Spleen (tissue), 13 donors: ENCODE measurements at places on chromosomes 11 and 22.

GRCh38 chr11:3106736-3107524, 49.7 kb upstream of the CARS1 start:
- no peak for DNase-seq
- no peak overlapping the region for H3K27ac ChIP-seq
- peaks cover 4% of the 10 kb centered on the region for H3K4me1 ChIP-seq
- peaks cover 9% of the 10 kb centered on the region for H3K36me3 ChIP-seq
- no peaks in the 10 kb centered on the region for H3K27me3 ChIP-seq

DNA sequence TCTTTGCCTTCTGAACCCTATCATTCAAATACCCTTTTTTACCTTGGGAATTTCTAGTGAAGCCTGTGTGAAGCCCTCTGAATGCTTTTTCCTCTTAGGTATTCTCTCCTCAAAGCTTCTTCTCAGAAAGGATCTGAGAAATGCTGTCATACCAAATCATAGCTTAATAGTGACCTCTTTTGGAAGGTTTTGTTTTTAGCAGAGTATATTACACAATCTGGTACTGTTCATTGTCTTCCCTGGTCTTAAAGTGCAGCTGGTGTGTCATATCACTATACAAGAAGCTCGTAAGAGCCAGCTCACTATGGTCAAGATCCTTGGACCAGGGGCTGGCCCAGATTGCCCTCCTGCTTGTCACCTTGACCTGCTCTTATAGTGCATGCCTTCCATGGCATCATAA, 204.4 kb upstream of the ANO5 start:
- H3K36me3 ChIP-seq: no peaks in the 10 kb centered on the region
- no peak overlapping the region for H3K4me3 ChIP-seq
- DNase-seq: no peak

DNA sequence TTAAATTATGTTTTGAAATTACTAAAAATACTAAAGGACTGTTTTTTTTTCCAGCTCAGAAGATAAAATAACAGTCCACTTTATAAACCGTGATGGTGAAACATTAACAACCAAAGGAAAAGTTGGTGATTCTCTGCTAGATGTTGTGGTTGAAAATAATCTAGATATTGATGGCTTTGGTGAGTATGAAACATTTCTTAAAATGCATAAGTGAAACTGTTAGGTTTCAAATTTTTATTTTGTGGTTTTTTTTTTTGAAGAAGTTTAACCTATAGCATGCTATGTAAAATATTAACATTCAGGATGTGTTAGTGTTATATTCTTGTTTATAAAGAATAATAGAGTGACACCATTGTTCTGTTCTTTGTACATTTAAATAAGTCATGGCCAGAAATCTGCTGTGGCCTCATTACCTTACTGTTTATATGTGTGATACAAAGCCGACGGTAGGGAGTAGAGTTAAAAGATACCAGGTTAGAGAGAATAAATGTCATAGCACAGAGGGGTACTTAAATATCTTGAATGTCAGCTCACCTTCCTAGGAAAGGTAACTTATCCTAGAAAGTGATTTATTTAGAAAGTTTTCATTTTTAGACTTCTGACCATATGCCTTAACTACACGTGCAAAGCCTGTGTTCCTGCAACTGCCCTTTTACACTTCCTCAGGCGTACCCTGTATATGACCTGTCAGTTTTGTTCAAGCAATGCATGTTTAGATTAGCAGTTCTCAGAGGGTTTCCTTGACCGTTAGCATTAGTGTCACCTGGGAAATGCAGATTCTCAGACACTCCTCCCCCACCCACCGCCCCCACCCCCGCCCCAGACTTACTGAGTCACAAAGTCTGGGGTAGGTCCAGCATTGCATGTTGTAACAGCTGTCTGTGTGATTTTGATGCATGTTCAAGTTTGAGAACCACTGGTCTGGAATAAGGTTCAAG, 6.3 kb downstream of the FDX1 start:
- no peaks in the 10 kb centered on the region for H3K27me3 ChIP-seq
- no peak overlapping the region for H3K4me3 ChIP-seq
- H3K36me3 ChIP-seq: peaks cover 11% of the 10 kb centered on the region

DNA sequence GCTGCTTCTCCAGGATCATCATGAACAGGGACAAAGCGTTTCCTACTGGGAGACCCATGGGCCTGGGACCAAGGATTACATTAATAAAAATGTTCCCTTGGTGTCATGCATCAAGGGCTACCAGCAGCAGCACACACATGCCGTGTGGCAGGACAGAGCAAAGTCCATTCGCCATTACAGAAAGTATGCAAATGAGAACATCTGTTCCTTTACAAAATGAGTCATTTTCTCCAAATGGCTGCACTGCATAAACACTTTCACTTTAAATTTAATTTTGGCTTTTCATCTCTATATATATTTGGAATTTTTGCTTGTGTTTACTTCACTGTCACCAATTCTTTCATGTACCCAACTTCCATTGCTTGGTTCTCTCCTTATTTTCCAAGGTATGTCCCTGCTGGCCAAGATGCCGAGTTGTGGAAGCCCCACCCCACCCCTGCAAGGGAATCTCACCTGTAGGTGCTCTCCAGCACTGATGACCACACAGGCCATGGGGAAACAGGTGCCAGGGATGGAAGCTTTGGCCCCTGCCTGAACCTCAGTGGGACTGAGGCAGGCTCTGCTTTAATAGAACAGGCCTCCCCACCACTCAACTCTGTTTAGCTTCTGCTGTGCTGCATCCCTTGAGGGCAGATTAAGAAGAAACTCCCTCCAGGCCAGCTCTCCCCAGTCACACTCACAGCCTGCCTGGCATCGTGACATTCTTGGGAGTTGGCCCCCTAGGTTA, 15.6 kb upstream of the GNAZ start:
- peak; percentile 43 for DNase-seq
- H3K36me3 ChIP-seq: no peaks in the 10 kb centered on the region
- no peak overlapping the region for H3K27ac ChIP-seq
- no peaks in the 10 kb centered on the region for H3K27me3 ChIP-seq
- no peaks in the 10 kb centered on the region for H3K4me1 ChIP-seq

GRCh38 chr22:19959587-19960490, 18.2 kb upstream of the TXNRD2 start:
- H3K36me3 ChIP-seq: peaks cover 25% of the 10 kb centered on the region
- no peak overlapping the region for H3K4me3 ChIP-seq

- no peaks in the 10 kb centered on the region for H3K4me1 ChIP-seq
- H3K27me3 ChIP-seq: no peaks in the 10 kb centered on the region
- no peaks in the 10 kb centered on the region for H3K36me3 ChIP-seq
- H3K4me3 ChIP-seq: no peak overlapping the region
Observed at GRCh38 chr11:113166280-113166679, 148.1 kb upstream of the TTC12 start.

DNA sequence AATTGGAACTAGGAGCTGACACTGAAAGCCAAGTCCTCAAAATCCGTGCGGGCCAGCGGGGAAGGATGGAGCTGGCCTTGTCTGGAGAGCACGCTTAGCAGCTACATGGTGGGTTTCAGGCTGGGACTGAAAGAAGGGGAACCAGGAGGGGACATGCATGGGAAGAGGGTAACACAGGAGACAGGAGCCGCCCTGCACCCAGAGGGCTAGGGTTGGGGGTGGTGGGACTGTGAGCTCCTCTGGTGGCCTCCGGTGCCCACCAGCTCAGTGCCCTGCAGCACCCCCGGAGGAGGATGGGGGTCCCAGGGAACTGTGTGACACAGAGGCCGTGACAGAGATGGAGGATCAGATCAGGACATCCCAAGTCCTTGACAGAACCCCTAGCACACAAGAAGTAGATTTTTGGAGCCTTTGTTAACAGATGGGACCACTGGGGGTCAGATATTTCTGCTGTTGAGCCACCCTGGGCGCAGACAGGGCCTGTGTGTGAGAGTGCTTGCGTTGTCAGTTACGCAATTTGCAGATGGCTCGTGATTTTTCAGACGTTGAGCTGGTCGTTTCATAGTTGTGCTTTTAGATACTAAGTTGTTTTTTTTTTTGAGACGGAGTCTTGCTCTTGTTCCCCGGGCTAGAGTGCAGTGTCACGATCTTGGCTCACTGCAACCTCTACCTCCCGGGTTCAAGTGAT, 21.3 kb upstream of the GRAMD4 start:
- peaks cover 79% of the 10 kb centered on the region for H3K4me1 ChIP-seq
- no peaks in the 10 kb centered on the region for H3K27me3 ChIP-seq
- H3K36me3 ChIP-seq: no peaks in the 10 kb centered on the region
- H3K4me3 ChIP-seq: no peak overlapping the region
- peak; percentile 70 for DNase-seq

- H3K4me1 ChIP-seq: no peaks in the 10 kb centered on the region
- H3K4me3 ChIP-seq: no peak overlapping the region
- no peak overlapping the region for H3K27ac ChIP-seq
- H3K27me3 ChIP-seq: no peaks in the 10 kb centered on the region
- H3K36me3 ChIP-seq: no peaks in the 10 kb centered on the region
Observed at GRCh38 chr22:35804421-35804820, 86.7 kb downstream of the APOL5 start.

- peak overlapping the region; percentile 75 for H3K4me3 ChIP-seq
- no peaks in the 10 kb centered on the region for H3K36me3 ChIP-seq
- H3K4me1 ChIP-seq: no peaks in the 10 kb centered on the region
Observed at GRCh38 chr11:12674936-12675696, 895 bp downstream of the TEAD1 start.

GRCh38 chr22:35661464-35661863, 13.2 kb downstream of the APOL6 start:
- no peaks in the 10 kb centered on the region for H3K27me3 ChIP-seq
- H3K4me3 ChIP-seq: no peak overlapping the region
- no peak for DNase-seq
- peak overlapping the region; percentile 83 for H3K27ac ChIP-seq

DNA sequence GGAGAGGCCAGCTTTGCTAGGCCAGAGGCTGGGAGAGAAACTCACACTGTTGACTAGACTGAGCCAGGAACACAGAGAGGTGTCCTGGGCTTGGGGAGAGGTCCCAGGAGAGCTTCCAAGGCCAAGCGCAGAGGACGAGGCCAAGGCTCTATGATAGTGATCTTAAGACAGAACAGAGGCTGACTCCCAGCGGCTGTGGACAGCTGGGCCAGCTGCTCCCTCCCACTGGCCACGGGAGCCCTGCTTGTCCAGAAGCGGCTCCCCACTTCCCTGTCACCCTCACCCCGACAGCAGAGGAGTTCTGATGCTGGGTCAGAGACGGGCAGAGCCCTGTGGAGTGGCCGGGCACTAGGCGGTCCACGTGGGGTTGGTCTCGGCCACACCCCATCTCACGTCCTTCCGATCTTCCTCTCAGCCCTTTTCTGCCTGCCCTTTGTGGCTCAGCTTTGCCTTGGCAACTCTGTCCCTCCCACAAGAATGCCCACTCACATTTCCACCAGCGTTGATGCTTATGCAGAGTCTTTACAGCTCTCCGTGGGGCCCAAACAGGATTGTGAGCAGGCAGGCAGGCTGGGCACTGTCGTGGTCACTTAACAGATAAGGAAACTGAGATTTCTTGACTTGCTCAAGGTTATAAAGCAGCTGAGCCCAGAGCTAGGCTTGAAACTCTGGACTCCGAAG, 68.2 kb downstream of the FBXO7 start:
- H3K27ac ChIP-seq: peak overlapping the region; percentile 73
- no peaks in the 10 kb centered on the region for H3K4me1 ChIP-seq
- no peaks in the 10 kb centered on the region for H3K27me3 ChIP-seq

DNA sequence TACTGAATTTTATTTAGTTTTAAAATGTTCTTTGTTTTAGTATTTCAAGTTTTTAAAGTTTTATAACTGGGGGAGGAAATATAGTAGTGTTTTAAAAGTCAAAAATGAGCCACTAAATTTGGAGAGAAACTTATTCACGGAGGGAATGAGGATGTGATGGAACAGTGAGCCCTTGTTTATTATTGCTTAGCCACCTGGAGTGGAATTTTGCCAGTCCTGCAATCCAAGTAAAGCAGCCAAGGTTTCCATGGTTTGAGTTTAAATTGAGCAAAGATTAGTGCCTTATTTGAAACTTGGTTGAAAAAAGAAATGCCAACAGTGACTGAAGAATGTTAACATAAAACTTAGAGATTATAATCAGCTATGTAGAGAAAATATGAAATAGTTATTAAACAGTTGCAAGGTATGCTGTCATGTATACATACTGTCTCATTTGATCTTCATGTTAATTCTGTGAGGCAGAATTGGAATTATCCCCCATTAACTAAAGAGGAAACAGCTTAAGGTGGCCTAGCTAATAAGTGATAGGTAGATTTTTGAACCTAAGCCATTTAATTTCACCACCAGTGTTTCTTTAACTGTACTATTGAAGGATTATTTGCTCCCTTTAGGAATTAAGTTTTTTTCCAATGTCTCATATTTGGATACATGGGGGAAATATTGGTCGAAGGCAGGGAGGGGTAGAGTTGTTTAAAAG, 36.4 kb downstream of the SWAP70 start:
- no peak overlapping the region for H3K4me3 ChIP-seq
- DNase-seq: no peak
- no peak overlapping the region for H3K27ac ChIP-seq
- H3K4me1 ChIP-seq: peaks cover 62% of the 10 kb centered on the region

DNA sequence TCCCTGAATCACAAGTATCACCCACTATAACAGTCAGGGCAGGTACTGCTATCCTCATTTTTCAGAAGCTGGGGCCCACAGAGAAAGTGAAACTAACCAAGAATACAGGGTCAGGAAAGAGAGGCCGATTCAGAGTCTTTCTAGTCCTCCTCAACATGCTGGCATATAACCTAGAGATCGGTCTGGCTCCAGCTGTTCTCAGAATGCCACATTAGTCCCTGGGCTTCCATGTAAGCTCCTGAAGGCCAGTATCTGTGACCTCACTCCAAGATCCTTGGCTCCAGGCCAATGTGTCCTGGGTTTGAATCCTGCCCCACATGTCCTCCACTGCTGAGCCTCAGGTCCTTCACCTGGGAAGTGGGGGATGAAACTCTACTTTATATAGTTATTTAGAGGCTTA, 50.4 kb downstream of the TENM4 start:
- no peaks in the 10 kb centered on the region for H3K27me3 ChIP-seq
- no peaks in the 10 kb centered on the region for H3K36me3 ChIP-seq
- no peak overlapping the region for H3K4me3 ChIP-seq
- DNase-seq: no peak
- no peak overlapping the region for H3K27ac ChIP-seq

- H3K4me3 ChIP-seq: no peak overlapping the region
- peak; percentile 62 for DNase-seq
- H3K4me1 ChIP-seq: no peaks in the 10 kb centered on the region
- H3K27ac ChIP-seq: no peak overlapping the region
Observed at GRCh38 chr11:120192831-120193625, 17.8 kb upstream of the OAF start.

DNA sequence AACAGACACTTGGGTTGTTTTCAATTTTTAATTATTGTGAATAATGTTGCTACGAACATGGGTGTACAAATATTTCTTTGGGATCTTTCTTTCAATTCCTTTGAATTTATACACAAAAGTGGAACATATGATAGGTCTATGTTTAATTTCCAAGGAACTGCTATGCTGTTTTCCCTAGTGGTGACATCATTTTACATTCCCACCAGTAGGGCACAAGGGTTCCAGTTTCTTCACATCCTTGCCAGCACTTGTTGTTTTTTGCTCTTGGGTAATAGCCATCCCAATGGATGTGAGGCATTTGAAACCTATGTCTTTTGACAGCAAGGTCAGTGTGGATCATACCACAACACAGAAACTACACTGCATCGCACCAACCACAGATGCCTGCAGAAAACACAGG, 41.8 kb upstream of the SCN3B start:
- H3K4me1 ChIP-seq: no peaks in the 10 kb centered on the region
- H3K4me3 ChIP-seq: no peak overlapping the region
- H3K27ac ChIP-seq: no peak overlapping the region
- no peaks in the 10 kb centered on the region for H3K36me3 ChIP-seq

- DNase-seq: no peak
- H3K27me3 ChIP-seq: no peaks in the 10 kb centered on the region
- no peak overlapping the region for H3K27ac ChIP-seq
- no peaks in the 10 kb centered on the region for H3K4me1 ChIP-seq
- no peaks in the 10 kb centered on the region for H3K36me3 ChIP-seq
- no peak overlapping the region for H3K4me3 ChIP-seq
Observed at GRCh38 chr22:41550952-41551491, 6.8 kb upstream of the POLR3H start.
